Cardiac muscle cell (in vitro differentiated cells and primary cell): ENCODE measurements at places on chromosomes 4 and X.

- DNase-seq: peak; percentile 95
These were observed 92.0 kb upstream of the TNIP3 start for GRCh38 chr4:121255986-121256750.

- no peak for DNase-seq
These were observed 270.3 kb downstream of the ASMT start for GRCh38 chrX:1885116-1885515.

- DNase-seq: no peak
These were observed 79.7 kb upstream of the VEGFC start for GRCh38 chr4:176872461-176872860.

- peak; percentile 3 for DNase-seq
These were observed 184.3 kb downstream of the QDPR start for GRCh38 chr4:17327591-17327990.

DNA sequence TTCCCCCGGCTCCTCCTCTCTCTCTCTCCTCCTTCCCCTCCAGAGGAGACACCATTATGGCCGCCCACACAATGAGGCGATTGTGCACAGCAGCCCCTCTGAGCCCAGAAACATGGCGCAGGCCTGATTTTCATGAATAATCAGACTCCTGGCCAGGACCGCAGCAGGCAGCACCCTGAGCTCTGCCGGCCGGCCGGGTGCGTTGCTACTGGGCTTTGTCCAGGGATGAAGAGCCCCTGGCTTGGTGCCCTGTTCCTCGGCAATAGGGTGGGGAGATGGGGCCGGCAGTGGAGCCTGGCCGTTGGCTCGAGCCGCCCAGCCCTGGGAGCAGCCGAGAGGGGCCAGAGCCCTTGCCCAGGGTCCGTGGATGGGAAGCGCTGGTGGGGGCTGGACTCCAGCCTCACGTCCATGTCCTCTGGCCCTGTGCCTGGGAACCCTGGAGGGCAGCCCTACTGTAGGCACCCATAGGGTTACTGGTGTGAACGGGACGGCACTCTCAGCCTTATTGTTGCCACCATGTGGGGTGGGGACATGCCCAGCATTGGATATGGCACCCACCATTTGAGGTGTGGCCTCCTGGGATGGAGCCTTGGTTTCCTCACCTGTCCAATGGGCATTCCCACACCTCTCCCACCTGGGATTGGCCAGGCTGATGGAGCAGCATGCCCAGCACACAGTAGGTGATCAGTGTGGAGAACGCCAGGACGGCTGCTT is 103.0 kb downstream of the SORCS2 start:
- peak; percentile 71 for DNase-seq
